ENCODE measurements at places on chromosomes 1 and 21.
A peak's percentile ranks its signal among the peaks of the same experiment; 100 is the strongest.

DNA sequence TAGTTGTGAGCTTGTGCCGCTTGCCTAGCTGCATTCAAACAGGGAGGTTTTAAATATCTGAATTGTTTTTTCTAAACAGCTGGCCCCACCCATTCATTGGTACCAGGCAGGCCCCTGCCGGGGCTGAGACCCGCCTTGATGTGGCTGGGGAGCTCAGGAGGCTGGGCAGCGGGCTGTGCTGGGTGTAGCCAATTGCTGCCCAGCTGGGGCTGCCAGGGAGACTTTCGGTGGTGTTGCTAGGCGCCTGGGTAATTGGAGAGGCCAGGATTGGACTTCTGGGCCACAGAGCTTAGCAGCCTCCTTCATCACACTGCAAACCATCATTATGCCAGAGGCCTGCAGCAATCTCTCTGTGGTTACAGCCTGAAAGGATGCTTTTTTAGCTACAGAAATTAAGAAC is 12.2 kb downstream of the RHBDL2 start:
- peak; percentile 79 for DNase-seq

GRCh38 chr1:197218857-197219256 is 49.2 kb upstream of the CRB1 start:
- DNase-seq, result no peak

DNA sequence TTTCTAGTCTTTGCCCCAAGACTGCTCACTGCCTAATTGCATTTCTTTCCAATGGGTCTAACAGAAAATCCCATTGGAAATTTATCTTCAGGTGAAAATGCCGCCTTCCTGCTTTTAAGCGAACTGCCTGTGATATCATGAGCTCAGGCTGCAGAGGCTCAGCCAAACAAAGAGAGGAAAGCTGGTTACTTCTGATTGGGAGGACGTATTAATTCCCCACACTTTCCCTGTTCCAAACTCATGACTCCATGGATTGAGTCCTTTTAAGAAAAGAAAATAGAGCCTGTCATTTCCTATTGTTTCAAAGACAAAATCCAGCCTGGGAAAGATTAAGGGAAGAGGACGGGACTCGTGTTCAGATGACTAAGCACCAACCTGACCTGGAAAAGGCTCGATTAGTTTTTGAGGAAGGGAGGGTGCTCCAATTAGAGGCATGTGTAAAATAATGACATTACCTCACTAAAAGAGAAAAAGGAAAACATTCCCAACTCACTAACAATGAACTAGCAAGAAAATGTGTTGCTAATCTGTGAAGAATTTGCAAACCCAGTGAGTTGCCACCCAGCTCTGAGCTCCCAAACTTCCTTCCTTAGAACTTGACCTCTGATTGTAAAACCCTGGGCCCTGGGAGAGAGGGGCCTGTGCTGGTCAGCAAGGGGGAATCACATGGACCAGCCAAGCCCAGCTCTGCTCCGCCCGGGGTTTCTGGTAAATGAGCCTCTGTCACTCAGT is 61.2 kb downstream of the TCP10L start:
- no peak for DNase-seq

DNA sequence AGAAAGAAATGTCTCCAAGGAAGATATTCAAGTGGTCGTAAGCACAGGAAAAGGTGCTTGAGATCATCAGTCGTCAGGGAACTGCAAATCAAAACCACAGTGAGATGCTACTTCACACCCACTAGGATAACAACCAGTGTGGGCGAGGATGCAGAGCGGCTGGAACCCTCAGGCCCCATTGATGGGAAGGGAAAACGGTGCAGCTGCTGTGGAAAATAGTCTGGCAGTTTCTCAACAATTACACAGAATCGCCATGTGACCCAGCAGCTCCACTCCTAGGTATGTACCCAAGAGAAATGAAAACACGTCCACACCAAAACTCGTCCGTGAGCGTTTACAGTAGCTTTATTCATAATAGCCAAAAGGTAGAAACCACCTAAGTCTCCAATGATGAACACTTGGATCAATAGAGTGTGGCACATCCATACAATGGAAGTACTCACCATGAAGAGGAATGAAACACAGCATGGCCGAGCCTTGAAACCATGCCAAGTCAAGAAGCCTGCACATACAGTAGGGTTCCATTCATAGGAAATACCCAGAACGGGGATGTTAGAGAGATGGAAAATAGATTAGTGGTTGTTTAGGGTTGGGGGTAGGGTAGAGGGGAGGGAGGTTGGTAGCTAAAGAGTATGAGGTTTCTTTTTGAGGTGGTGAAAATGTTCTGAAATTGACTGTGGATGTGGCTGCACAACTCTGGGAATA is 6.1 kb downstream of the DFFB start:
- no peak for DNase-seq

GRCh38 chr1:89598450-89599331 is 34.2 kb upstream of the LRRC8C start:
- no peak for DNase-seq

DNA sequence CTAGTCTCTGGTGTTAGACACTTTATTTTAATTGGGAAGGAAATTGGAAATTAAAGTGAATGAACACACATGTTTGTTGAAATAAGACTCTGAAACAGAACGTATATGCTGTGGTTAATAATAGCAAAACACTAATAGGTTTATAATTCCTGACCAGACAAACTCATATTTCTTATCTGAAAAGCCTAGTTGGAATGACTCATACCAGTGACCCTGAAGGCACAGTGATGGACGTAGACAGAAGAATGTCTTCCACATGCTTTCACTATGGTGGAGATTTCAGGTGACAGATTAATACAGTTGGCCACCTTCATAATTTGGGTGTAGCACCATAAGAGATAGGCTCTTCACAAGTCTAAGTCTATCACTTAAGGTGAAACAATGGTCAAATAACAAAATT is 83.0 kb upstream of the COL11A1 start:
- DNase-seq, result no peak

GRCh38 chr1:56447823-56448222 is 131.5 kb downstream of the PLPP3 start:
- no peak for DNase-seq

DNA sequence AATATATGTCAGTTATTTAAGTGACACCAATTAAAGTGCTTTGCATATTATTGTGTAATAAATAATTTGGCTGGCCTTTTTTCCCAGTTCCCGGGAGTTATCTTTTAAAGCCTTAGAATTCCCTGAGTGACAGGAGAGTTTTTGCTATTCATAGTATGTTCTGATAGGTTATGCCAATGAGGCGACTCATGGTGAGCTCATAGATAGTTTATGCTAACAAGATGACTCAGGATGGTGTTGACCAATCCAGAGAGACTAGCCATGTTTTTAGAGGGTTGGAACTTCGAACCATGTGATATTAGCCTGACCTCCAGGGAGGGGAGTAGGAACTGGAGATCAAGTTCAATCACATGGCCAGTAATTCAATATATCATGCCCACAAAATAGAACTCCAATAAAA is 310.8 kb downstream of the USP25 start:
- DNase-seq, result no peak

- no peak for DNase-seq
These were observed 27.7 kb upstream of the FMO1 start for GRCh38 chr1:171220581-171221054.

DNA sequence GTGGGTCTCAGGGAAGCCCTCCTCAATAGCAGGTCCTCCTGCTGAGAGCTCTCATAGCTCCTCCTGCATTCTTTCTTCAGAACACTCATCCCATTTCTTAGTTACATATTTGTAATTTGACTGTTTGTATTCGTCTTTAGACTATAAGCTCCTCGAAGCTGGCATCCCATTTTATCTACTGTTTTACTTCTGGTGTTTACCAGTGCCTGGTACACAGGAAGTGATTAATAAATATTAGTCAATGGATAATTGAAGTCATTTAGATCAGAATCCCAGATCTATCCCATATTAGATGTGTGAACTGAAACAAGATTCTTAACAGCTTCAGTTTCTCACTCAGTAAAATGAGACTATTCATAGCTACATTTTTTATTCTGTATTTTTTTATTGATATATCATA is 88.7 kb downstream of the PLPP3 start:
- DNase-seq, result no peak

DNA sequence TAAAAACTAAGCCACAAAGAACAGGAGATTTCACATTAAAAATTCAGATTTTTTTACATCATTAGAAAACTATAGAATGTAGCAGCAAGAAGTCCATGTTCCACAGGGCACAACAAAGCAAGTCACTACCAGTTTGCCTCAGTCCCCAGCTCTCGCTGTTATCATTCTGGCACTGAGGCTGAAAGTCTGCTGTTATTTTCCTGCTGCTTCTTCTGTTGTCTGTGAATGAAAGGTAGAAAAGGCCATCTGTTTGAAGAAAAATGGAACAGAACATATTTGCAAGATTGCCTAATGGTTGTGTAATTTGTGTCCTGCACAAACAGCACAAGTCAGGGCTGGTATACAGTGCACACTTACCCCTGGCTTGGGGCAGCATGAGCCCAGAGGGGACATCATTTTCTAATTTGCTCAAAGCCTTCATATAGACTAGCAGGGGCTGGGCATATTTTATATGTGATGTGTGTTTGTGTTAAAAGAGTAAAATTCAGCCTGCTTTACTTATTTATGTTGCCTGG is 105.6 kb upstream of the COG2 start:
- no peak for DNase-seq

- DNase-seq, result no peak
These were observed 21.2 kb downstream of the ASAP3 start for GRCh38 chr1:23462766-23463165.

DNA sequence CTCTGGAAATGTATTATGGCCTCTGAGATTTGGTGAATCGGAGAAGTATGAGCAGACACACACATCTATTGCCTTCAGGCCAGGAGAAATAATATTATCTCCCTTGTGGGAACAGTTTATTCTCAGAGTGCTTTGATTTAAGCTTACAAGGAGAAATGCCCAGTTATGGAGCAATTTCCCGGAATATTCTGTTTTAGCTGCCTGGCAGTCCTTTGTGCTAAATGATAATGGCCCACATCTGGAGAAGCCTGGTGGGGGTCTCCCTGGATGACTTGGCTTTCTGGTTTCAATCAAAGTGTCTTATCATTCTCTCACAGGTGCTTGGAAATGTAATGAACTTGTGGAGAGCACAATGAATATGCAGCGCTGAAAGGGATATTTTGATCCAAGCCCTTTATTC is 389.6 kb upstream of the USP24 start:
- no peak for DNase-seq

GRCh38 chr1:35717911-35718476 is 690 bp downstream of the C1orf216 start:
- DNase-seq, result peak; percentile 34

DNA sequence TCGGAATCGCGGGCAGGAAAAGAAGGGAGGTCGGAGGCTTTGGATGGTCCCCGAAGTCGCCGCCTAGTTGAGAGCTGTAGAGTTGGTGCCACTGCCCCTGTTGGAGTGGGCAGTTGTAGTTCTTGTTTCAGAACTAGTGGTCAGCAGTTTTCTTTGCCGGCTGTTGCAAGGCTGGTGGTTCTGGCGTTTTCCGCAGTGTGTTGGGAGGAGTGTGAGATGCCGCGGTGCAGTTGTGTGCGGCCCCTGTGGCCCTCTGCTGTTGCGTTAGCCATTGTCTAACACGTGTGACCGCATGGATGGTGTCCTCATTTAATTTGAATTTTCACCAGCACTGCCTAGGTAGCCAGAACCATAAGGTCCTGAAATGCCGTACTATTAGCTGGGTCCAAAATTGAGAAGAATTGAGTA is 1.4 kb downstream of the ARF1 start:
- DNase-seq, result no peak

DNA sequence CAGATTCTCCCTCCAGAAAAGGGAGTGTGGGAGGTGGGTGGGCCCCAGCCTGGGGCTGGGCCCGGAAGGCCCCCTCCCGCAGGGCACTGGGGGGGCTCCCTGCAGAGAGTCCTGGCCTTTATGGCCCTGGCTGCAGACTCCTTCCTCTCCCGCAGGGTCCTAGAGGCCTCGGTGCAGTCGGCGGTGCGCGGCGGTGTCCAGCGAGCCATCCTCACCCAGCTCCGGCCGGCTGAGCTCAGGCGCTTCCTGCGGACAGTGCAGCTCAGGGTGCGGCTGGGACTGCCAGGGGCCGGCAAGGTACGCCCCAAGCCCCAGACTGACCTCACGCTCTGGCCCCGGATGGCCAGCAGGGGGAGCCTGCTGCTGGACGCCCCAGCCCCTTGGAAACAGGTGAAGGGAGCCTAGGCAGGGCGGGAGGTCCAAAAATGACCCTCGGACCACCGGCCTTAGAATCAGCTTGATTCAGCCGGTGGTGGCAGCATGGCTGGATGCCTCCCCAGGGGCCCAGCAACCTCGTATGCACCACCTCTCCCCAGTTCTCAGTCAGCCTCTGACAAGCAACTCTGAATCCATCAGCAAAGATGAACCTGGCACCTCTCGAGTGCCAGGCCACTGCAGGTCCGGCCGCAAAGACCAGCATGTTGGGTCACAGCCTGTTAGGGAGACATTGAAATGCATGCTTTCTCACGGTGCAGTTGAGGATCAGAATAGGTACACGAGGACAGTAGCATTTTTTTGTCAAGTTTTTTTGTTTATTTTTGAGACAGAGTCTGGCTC is 20.6 kb downstream of the MTHFR start:
- peak; percentile 27 for DNase-seq

DNA sequence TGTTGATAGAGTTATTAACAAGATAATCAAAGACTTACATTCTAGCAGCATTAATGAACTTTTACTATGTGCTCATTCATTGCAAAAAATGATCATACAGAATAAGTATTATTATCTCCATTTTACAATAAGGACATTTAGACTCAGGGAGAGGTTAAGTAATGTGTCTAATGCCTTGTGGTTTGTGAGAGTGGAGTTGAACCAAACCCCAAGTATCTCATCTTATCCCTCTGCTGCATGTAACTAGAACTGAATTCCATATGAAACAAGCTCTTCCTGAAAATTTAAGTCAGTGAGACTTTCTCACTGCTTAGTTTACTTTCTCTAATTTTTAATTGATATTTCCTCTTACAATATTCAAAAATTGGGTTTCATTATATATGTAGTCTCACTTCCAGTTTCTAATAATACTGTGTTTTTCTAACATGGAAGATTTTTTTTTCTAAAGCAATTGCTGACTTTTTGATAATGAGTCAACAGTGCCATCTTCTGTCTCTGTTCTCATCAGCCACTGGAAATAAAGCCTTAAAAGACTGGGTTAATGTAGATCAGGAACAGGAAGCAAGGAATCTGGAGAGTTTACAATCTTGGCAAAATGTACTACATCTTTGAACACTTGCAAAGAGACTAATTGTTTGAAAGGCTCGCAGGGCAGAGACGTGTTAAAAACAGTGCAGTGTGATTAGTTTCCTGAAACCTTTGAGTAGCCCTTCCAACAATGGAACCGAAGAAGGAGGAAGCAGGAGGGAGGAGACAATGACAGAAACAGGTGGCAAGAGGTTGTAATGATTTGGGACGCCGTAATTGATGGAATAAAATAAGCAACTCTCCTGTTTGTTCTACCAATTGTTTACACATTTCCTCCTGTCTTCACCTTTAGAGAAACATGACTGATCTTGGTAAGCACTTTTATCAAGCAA is 567.6 kb downstream of the MRPL39 start:
- DNase-seq, result no peak

GRCh38 chr1:24847995-24848881 is 81.8 kb downstream of the RUNX3 start:
- DNase-seq, result peak; percentile 86
